ENCODE measurements at places on chromosomes 16 and 17. TPM values are rescaled to one million over a fixed set of nuclear protein-coding genes. Genes with fewer than 3 reads are reported as not detected.

GLIS2 gene
- 6.8 TPM for total RNA-seq

ABCC6 gene
- total RNA-seq = 1.6 TPM

EMP2 gene
- 60.7 TPM for total RNA-seq

SLC5A10 gene
- total RNA-seq = not detected

CCDC154 gene
- 0.51 TPM for total RNA-seq

KRT20 gene
- 0.51 TPM for total RNA-seq

CHP2 gene
- 0.62 TPM for total RNA-seq

OR3A2 gene
- 0.31 TPM for total RNA-seq

ITGB3 gene
- total RNA-seq = 16.8 TPM

TMEM238L gene
- total RNA-seq = not detected

DYNLRB2 gene
- not detected for total RNA-seq

CLEC10A gene
- 2.8 TPM for total RNA-seq

CFAP97D1 gene
- not detected for total RNA-seq

C17orf67 gene
- total RNA-seq = 1.0 TPM

ZNF598 gene
- 15.2 TPM for total RNA-seq

G6PC1 gene
- not detected for total RNA-seq

KCNG4 gene
- total RNA-seq = not detected

OTOP2 gene
- total RNA-seq = not detected

MEIOC gene
- total RNA-seq = not detected

CEP20 gene
- total RNA-seq = 58.2 TPM

CLDN9 gene
- not detected for total RNA-seq

LUC7L gene
- total RNA-seq = 60.5 TPM

SDR42E1 gene
- 7.9 TPM for total RNA-seq

CRISPLD2 gene
- 40.8 TPM for total RNA-seq

CLEC18C gene
- 0.41 TPM for total RNA-seq

CEMP1 gene
- total RNA-seq = 0.72 TPM

KRTAP2-1 gene
- total RNA-seq = not detected

TANC2 gene
- total RNA-seq = 68.4 TPM

STUB1 gene
- total RNA-seq = 88.1 TPM

KRTAP2-3 gene
- total RNA-seq = not detected

ATXN7L3 gene
- total RNA-seq = 34.5 TPM

IRX3 gene
- 5.1 TPM for total RNA-seq

KRTAP4-9 gene
- not detected for total RNA-seq

KCTD5 gene
- 28.4 TPM for total RNA-seq

KRTAP3-2 gene
- total RNA-seq = not detected

IGF2BP1 gene
- 4.5 TPM for total RNA-seq

LIMD2 gene
- 9.9 TPM for total RNA-seq

CYGB gene
- total RNA-seq = 12.2 TPM

ASGR2 gene
- not detected for total RNA-seq

RECQL5 gene
- total RNA-seq = 21.5 TPM

CHST5 gene
- total RNA-seq = not detected

SPNS2 gene
- 19.9 TPM for total RNA-seq

TSNAXIP1 gene
- total RNA-seq = 1.1 TPM

PYY gene
- not detected for total RNA-seq

ZMYND15 gene
- total RNA-seq = not detected

MT1M gene
- 1.7 TPM for total RNA-seq

ZNF764 gene
- 8.0 TPM for total RNA-seq

OR4D1 gene
- total RNA-seq = not detected

EPX gene
- total RNA-seq = not detected

COX6A2 gene
- total RNA-seq = 63.5 TPM

SLC52A1 gene
- not detected for total RNA-seq

Measured in tongue (tissue), 3 donors.